Stimulated activated CD8-positive, alpha-beta memory T cell treated with anti-CD3 and anti-CD28 coated beads, Interleukin-7, amount 100 ng/mL, for 4 hours (primary cell): ENCODE measurements at places on chromosomes 3 and 15.

GRCh38 chr3:112056451-112056929 lies 22.0 kb downstream of the TMPRSS7 start:
- no peak for DNase-seq

DNA sequence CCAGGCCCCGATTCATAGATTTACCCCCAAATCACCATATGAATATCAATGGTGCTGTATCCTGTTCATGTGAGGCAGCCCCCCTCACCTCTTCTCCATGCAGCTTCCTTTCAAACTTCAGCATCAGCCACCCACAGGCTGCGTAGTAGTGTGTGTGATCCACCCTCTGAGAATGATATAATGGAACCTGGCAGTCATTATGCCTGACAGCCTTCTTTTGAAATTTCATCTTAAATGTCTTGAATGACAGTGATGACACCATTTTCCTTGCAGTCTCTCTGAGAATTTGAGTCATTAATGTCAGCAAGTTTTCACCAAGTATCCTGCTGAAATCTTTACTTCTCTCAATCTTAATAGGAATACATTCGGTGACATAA lies 3.5 kb upstream of the CLRN1 start:
- no peak for DNase-seq

DNA sequence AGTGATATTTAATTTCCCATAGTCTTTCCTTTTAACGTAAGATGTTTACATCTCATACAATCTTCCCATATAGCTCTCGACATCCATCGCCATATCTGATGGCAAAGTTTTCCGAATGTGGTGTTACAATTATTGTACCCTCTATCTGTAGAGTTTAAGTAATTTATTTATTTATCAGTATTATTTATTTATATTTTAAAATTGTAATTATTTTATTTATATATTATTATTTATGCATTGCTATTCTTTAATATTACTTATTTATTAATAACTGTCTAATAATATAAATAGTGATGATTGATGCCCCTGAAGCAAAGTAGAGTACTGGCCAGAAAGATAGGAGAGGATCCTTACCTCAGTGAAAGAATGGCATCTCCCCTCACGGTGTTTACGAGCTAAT lies 812.9 kb downstream of the VGLL3 start:
- DNase-seq: no peak

GRCh38 chr3:132504375-132504933 lies 87.2 kb downstream of the DNAJC13 start:
- DNase-seq: no peak

GRCh38 chr3:12442654-12443501 lies 41.4 kb upstream of the TSEN2 start:
- DNase-seq: no peak

GRCh38 chr3:27573780-27574437 lies 89.7 kb upstream of the SLC4A7 start:
- no peak for DNase-seq

DNA sequence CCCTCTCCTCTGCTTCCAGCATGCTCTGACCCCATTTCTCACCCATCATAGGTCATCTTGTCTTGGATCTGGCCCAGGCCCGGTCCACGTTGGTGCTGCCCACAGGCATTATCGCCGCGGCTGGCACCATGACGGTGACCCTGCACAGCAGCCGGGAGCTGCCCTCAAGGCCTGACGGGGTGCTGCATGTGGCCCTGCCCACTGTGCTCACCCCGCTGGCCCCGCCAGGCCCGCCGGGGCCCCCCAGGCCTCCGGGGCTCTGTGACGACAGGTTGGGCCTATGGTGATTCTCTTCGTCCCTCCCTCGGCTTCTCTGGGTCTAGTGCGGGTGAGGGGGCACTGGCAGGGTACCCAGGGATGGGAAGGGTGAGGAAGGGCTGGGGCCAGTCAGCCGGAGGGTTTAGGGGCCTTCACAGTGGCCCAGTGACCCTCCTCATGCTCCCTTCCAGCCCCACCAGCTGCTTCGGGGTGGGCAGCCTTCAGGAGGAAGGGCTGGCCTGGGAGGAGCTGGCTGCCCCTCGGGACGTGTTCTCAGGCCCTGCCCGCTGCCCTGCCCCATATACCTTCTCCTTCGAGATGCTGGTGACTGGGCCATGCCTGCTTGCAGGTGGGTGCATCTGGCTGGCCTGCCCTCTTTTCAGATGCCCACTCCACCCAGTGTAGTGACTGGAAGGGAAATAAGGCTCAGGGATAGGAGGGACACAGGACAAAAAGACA lies 3.9 kb downstream of the VWA5B2 start:
- no peak for DNase-seq

GRCh38 chr15:40856746-40857145 lies 12.9 kb downstream of the SPINT1 start:
- no peak for DNase-seq

- no peak for DNase-seq
Observed at GRCh38 chr3:9224490-9224889, 25.0 kb downstream of the SRGAP3 start.

- no peak for DNase-seq
Observed at GRCh38 chr3:58059349-58060321, 51.4 kb downstream of the FLNB start.

DNA sequence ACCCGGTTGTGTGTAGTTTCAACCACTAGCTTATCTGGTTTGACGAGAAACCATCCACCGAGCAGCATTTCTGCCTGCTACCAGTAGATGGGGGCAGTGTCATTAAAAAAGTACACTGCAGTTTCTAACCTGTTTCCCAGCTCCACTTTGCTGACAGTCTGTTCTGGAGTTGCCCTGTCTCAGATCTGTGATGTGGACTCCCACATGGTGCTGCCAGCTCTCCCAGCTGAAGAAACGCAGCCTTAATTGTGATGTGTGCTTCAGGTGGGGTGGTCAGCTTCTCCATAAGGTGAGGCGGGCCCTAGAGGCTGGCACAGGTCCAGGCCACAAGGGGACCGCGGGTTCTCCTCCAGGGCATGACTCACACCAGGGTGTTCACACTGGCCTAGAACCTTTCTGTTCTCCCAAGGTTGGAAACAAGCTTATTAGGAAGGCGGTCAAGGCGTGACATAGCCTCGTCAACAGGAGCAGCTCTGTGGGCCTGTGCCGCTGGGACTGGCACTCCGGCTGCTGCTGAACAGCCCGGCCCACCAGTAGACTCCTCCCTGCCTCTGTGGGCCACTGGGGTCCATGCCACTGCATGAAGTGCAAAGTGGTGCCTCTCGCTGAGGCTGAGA lies 2.9 kb upstream of the FAM43A start:
- peak; percentile 61 for DNase-seq

GRCh38 chr15:27993996-27994780 lies 104.9 kb downstream of the OCA2 start:
- no peak for DNase-seq

DNA sequence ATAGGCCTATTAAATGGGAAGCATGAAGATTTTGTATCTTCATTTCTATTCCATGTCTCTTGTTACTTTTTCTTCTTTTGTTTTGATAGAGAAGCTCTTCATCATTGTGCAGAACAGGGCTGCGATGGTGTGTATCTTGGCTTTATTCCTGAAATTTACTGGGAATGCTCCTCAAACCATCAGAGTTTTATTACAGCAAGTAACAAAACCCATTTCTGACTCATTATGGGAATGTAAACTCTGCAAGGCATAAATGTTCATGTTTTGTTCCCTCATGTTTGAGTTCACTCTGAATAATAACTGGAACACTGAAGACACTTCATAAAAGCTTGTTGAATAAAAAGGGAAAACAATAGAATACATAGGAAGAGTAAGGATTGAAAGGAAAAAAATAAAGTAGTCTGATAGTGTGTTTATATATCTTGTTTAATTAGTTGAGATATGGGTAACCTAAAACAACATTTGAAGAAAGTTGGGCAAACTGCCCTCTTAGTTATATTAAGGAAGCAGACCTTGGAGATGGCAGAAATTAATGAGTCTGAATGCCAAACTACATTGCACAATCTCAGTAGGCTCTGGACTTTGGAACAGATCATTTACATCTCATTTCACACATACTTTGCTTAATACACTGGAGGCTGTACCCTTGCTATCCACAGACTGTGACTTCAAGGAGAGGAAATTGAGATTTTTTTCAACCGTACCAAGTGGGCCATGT lies 521.5 kb downstream of the GRM7 start:
- no peak for DNase-seq

DNA sequence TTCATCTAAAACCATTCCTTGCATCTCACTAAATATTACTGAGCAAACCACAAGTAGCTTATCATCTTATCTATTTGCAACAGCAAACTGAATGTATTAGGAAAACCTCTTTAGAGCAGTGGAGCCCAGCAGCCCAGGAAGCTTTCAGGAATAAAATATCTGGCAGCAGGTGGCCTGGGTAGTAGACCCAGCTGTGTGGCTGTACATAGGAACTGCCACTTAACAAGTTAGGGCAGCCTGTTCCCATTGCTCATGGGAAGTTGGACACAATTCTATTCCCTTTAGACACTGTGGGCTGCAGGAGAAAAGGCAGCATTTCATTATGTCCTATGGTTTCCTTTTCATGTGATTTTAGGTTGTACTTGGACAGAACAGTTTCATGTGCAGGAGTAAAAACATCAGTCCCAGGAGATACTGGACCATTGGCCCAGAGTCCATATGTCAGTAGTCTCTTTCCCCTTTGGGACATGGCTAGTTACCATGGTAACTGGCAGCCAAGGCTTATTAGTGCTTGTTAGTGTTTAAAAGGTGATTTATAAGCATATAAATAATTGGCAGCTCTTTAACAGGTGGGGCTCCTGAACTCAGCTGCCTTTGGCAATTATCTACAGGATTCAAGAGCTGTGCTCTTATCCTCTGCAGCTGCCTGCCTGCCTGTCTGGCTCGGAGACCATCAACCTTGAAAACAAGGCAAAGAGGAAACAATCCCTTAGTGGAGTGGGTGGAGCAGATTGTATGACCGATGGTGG lies 28.9 kb upstream of the LSAMP start:
- no peak for DNase-seq

DNA sequence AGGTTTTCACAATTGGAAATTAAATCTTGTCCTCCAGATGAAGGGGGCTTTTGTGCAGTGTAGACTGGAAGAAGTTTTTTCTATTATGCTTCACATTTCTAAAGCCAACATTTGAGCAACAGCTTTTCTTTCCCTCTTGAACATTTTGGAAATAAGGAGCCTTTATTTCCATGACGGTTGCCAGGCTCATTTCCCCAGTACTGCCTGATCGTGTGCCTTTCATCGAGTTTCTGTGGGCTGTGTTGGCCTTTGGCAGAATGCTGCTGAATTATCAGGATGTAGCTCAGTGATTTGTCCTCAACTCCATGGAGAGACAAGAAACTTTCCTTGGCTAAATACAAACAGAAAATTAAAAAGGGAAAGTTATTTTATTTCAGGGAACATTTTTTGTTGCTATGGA lies 314.8 kb upstream of the LRRC3B start:
- DNase-seq: no peak

GRCh38 chr3:192249516-192249915 lies 477.8 kb downstream of the FGF12 start:
- DNase-seq: no peak

GRCh38 chr3:64152676-64153466 lies 72.4 kb downstream of the PRICKLE2 start:
- DNase-seq: no peak

GRCh38 chr3:105253225-105253624 lies 113.5 kb upstream of the ALCAM start:
- DNase-seq: no peak

DNA sequence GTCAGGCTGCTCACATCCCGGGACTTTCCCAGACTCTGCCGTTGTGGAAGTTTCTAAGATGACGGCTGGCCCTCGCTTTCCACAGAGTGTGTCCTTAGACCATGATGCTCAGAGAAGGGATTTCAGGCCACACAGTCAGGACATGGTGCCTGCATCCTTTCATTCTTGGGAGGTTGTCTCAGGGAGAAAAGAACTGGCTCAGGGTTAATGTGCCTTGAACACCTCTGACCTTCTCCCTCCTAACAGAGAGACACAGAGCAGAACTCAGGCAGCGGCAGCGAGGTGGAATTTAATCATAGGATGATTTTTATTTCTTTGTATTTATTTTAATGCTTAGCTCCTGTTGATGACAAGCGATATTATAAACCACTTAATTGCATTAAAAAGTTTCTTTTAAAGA lies 96.9 kb upstream of the ATP2B2 start:
- no peak for DNase-seq

- DNase-seq: no peak
Observed at GRCh38 chr15:72033711-72034110, 84.2 kb downstream of the MYO9A start.

GRCh38 chr3:13301286-13301987 lies 118.7 kb downstream of the NUP210 start:
- no peak for DNase-seq

- no peak for DNase-seq
Observed at GRCh38 chr3:150232992-150233451, 175.1 kb upstream of the TSC22D2 start.

- DNase-seq: no peak
Observed at GRCh38 chr3:67064105-67064504, 66.0 kb downstream of the KBTBD8 start.

GRCh38 chr15:68776477-68777270 lies 44.0 kb downstream of the ANP32A start:
- DNase-seq: no peak

DNA sequence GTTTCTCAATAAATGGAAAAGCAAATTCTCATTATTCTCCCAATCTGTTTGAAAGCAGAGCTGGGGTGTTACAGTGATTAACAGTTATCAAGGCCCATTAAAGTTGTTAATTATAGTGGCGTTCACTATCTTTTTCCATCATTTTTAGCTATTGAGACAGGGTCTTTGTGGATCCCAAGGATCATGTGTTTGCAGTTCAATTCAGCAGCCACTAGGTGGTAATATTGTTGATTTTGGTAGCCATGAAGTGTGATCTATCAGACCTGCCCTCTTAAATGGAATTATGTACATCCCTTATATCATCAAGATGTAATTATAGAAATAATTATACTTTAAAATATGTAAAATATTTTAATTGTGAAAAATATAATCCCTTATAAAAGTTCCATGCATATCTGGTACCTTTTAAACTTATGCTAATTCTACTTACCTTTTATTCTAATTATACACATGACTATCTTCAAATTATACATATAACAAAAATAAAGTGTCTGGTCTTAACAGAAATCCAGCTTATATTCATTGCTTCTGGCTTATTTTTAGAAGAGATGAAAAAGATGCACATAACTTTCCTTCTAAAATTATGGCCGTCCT lies 126.4 kb downstream of the GREM1 start:
- DNase-seq: no peak

GRCh38 chr15:23869396-23869795 lies 182.3 kb upstream of the NDN start:
- DNase-seq: no peak

GRCh38 chr3:16142350-16143025 lies 32.0 kb upstream of the GALNT15 start:
- DNase-seq: no peak

DNA sequence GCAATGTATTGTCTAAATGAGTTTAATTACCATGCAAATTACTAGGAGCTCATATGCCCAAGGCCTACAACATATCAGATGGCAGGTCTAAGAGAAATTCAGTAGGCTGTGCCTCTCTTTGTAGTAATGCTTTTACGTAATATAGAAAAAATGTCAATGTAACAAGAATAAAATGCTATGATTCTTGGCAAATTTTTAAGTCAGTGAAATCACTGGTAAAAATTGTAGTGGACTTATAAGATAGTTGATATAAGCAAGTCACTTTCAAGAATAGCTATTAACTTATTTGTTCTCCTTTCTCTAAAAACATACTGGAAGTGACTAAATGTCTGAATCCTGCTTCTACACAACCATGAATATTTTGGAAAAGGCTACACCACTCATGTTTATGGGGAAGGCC lies 707.8 kb downstream of the TUSC7 start:
- no peak for DNase-seq

GRCh38 chr3:29348316-29348715 lies 67.4 kb downstream of the RBMS3 start:
- DNase-seq: no peak

GRCh38 chr3:111621535-111621934 lies 26.4 kb upstream of the ZBED2 start:
- no peak for DNase-seq
